ENCODE measurements at places on chromosomes 3 and 15.

DNA sequence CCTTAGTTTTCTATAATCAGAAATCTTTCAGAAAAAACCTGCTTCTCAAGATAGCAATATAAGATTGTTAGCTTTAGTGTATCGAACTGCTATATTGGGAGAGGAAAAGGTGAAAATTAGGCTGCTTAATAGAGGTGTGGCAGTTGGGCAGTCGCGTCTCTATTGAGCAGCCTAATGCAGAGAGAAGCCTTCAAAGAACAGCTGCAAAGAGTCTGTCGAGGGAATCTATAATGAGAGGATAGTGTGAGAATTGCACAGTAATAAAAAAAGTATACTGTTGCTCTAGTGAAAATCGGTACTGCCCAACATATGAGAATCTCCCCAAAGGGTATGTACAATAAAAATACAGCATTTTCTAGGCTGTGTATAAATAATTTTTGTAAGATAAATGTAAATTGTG is 184.4 kb downstream of the TCF12 start:
- DNase-seq = no peak

GRCh38 chr3:171541181-171541580 is 81.0 kb upstream of the TNIK start:
- no peak for DNase-seq

DNA sequence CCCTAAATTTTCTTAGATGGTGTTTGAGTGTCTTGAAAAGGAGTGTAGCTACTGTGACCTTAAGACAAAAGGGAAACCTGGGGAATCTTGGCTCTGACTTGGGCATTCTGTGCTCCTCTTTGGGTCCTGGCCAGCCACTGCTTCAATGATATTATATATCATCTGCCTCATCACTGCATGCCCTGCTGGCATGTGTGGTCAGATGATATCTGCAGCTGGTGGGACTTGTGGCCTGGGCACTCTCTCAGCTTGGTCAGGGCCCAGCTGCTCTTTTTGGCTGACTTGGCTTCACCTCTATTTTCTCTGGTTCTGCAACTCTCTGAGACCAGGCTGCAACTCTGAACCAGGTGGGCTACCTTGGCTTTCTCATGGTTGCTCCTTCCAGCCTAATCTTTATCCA is 446.1 kb upstream of the RARB start:
- DNase-seq = no peak

- no peak for DNase-seq
These were observed 2.2 kb downstream of the ABCC5 start for GRCh38 chr3:184015381-184016019.

DNA sequence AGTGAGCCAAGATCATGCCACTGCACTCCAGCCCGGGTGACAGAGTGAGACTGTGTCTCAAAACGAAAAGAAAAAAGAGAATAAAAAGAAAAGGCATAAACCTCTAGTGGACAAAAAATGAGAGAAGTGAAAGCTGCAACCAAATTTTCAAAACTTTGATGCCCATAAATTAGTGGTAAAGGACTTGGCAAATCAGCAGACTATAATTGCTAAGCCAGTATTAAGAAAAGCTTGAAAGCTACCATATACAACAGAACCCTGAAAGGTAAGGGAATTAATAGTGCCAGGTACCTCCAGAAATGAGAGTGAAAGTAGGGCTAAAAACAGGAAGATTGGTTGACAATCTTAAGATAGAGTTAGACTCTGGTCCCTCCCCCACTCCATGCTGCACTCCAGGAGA is 32.9 kb upstream of the SLC22A13 start:
- no peak for DNase-seq

DNA sequence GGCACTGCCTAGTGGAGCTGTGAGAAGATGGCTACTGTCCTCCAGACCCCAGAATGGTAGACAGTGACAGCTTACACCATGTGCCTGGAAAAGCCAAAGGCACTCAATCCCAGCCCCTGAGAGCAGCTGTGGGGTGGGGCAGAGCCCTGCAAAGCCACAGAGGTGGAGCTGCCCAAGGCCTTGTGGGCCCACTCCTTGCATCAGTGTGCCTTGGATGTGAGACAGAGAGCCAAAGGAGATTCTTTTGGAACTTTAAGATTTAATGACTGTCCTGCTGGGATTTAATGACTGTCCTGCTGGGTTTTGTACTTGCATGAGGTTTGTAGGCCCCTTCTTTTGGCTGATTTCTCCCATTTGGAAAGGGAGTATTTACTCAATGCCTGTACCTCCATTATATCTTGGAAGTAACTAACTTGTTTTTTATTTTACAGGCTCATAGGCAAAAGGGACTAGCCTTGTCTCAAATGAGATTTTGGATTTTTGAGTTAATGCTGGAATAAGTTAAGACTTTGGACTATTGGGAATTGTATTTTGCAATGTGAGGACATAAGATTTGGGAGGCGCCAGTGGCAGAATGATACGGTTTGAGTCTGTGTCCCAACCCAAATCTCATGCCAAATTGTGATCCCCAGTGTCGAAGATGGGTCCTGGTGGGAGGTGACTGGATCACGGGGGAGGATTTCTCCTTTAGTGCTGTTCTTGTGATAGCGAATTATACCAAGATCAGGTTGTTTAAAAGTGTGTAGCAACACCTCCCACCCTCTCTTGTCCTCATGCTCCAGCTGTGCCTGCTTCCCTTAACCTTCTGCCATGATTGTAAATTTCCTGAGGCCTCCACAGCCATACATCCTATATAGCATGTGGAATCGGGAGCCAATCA is 80.4 kb downstream of the MYO5A start:
- no peak for DNase-seq

GRCh38 chr15:98420837-98421236 is 227.5 kb upstream of the IGF1R start:
- DNase-seq = no peak

GRCh38 chr15:58361273-58361759 is 70.5 kb upstream of the LIPC start:
- no peak for DNase-seq

DNA sequence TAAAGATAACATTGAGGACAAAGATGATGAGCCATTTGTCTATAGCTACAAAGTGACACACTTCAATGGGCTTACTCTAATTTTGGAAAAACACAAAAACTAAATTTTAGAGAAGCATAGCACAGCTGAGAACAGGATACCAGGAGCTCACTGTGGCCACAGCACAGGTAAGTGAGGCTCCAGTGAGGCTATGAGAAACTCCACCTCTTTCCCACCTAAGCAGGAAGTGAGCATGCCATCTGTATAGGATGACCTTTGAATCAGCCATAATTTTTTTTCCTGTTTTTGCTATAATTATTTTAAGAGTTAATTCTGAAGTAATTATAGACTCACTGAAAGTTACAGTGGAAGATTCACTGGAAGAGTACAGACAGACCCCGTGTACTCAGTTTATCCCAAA is 82.1 kb upstream of the DCLK3 start:
- DNase-seq = no peak
